SK-N-SH (cell line): ENCODE measurements at places on chromosomes 6 and 20.

DNA sequence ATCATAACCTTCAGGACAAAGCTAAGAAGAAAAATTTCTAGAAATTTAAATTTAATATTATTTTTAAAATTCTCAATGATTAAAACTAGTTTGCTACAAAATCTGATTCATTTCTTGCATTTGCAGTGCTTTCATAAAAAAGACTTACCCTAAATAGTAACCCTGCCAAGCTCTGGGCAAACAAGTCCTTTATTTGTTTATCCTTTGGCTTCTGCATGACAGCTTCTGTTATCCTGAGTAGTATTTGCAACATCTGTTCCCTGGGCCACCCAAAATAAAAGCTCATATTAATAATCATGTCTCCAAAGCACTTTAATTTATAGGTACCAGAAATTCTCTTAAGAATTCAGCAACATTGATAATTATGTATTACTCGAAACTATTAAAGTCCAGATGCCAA lies 101.3 kb downstream of the RALGAPA2 start:
- DNase-seq = no peak

- DNase-seq = no peak
Observed at GRCh38 chr6:47741807-47742206, 40.0 kb upstream of the OPN5 start.

DNA sequence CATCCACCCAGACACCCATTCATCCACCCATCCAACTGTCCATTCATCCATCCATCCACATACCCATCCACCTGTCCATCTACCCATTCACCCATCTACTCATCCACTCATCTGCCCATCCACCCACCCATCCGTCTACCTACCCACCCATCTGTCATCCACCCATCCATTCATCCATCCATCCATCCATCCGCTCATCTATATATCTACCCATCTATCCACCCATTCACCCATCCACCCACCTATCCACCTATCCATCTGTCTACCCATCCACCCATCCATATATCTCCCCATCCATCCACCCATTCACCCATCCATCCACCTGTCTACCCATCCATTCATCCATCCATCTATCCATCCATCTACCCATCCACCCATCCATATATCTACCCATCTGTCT lies 30.7 kb downstream of the ARMC2 start:
- no peak for DNase-seq

DNA sequence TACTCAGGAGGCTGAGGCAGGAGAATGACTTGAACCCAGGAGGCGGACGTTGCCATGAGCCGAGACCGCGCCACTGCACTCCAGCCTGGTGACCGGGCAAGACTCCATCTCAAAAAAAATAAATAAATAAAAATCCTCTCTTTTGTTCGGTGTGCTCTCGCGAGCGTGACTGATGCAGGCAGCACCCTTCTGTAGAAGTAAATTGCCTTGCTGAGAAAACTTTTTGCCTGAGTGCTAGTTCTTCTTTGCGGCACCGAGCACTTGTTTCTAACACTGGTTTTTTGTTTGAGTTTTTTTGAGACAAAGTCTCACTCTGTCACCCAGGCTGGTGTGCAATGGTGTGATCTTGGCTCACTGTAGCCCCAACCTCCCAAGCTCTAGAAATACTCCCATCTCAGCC lies 30.5 kb downstream of the PLN start:
- no peak for DNase-seq

GRCh38 chr20:57165427-57166004 lies 100.9 kb downstream of the BMP7 start:
- no peak for DNase-seq

GRCh38 chr20:49160057-49160929 lies 27.8 kb downstream of the STAU1 start:
- no peak for DNase-seq
